BJ (cell line): ENCODE measurements at places on chromosomes 5 and 9.

DNA sequence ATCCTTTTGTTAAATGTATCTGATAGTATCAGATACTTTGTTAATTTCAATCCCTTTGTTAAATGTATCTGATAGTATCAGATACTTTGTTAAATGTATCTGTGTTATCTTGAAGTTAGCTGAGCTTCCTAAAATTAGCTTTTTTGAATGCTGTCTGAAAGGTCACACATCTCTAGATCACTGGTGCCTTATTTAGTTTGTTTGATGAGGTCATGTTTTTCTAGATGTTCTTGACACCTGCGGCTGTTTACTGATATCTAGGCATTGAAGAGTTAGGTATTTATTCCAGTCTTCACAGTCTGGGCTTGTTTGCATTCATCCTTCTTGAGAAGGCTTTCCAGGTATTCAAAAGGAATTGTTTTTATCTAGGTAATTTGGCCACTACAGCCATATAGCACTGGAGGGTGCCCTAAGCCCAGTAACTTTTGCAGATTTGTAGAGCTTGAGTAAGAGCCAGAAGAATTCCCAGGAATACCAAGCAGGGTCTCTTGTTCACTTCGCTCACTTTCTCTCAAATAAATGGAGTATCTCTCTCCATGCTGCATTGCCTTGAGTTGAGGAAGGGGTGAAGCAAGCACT, 435.4 kb upstream of the GRAMD2B start:
- DNase-seq, result no peak

- DNase-seq, result no peak
Measured at GRCh38 chr5:178057839-178058238, 55.5 kb upstream of the N4BP3 start.

DNA sequence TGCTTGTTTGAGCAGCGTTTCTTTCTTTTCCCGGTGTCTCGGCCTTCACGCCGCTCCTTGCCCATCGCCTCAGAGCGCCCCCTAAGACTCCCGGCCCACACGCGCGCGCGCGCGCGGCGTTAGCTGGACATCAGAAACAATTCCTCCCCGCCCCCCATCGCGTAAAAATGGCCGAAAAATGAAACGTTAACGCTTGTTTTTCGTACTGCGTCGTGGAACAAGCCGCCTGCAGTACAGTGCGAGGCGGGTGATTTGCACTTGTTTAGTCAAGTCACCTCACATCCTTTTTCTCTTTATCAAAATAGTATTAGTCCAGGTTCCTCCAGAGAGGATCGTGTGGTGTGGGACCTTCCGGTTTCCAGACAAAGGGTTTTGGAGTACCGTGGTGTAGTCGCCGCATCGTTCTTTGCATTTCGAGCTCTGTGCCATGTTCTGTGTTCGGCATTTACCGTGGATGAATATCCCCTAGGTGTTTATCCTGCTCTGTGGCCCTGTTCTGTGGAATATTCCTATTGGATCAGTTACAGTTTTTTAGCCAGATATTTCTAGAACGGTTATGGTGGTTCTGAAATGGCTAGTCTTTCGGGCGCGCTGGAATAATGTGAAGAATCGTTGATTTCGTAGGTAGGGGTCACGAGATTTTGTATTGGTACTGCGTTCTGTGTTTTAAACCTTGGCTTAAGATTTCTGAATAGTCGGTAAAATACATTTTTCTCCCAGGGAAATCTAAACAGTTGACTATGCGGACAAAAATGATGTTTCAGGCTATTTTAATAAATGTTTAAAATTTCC, 1.0 kb downstream of the MATR3 start:
- DNase-seq, result no peak

DNA sequence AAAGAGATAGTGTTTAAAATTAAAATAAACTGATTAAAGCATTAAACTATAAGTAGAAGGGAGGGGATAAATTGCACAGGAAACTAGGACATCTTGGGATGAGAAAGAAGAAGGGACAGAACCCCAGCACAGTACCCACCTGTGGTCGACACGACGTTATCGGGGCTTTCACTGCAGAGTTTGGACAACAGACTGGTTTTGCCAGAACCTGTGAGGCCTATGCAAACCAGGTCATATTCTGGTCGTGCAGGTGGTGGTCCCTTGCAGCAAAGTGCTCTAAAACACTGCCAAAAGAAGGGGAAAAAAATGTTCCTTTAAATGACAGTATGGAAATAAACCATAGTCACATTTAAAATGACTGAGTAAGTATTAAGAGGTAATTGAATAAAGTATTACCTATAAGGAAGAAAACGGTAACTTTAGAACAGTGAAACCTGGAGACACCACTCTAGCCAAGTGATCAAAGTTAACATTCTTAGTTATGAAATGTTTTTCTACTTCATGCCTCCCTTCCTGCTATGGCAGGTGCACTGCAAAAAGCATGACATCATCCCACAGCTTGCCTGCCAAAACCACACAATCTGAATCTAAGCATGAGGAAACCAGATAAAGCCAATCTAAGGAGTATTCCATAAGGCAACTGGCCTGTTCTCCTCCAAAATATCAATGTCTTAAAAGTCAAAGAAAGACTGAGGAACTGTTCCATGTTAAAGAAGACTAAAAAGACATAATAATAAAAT, 138.6 kb downstream of the ARL15 start:
- no peak for DNase-seq

DNA sequence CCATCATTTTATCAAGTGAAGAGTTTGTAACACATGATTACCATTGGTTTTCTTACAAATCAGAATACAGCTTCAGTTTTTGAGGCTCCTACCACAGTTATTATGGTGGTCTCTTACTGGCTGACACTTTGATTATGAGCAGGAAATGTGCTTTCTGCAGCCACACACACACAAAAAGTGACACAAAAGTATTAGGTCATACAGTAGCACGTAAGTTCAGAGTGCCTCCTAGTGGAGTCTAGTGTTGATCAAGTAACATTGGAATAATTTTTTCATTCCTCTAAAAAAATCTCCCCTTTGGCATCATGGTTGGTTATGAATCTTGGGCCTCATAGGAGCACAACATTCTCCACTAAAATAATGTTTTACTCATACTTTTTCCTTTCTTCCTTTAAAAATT, 37.6 kb downstream of the PAM start:
- no peak for DNase-seq

- DNase-seq, result no peak
Measured at GRCh38 chr5:135191084-135191826, 157.2 kb upstream of the PITX1 start.

- DNase-seq, result no peak
Measured at GRCh38 chr9:13911473-13911872, 402.5 kb downstream of the NFIB start.

GRCh38 chr9:87065981-87066380, 118.7 kb upstream of the GAS1 start:
- DNase-seq, result no peak

DNA sequence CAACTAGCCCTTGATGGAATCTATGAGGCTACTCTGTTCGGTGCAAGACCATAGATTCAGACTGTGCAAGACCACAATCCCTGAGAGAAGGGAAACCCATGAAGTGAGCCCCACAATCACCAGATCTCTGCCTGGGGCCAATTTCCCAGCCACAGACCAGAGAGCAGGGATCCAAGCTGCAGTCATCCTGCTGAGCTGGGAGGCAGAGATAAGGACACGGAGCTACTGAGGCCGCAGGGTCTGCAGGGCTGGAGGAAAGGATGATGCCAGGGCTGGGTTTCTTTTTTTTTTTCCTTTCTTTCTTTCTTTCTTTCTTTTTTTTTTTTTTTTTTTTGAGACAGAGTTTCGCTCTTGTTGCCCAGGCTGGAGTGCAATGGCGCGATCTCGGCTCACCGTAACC, 47.7 kb upstream of the FUBP3 start:
- no peak for DNase-seq

DNA sequence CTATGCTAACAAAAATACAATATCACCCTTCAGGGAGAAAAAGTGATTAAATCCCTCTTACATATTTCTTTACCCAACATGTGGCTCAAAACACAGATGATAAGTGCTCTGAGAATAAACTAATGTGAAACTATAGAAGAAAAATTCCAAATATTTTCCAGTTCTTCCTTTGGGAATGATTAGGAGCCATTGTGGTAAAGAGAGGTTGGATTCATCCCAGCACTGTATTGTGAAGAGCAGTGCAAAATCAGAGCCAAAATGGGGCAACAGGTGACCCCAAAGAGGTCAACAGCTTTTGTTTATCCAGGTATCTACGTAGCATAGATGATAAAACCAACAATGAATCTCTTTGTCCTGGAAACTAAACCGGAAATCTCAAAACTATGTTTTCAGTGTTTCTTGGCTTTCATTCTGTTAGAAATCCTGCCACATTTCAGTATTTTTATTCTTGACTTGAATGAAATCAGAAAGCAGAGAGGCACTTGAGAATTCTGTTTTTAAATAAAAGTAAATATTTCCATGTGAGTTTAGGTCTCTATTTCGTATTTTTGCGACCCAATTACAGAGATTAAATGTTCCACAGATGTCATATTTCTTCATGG, 120.4 kb upstream of the FST start:
- DNase-seq, result no peak

GRCh38 chr5:97067296-97067850, 75.0 kb downstream of the LIX1 start:
- no peak for DNase-seq

DNA sequence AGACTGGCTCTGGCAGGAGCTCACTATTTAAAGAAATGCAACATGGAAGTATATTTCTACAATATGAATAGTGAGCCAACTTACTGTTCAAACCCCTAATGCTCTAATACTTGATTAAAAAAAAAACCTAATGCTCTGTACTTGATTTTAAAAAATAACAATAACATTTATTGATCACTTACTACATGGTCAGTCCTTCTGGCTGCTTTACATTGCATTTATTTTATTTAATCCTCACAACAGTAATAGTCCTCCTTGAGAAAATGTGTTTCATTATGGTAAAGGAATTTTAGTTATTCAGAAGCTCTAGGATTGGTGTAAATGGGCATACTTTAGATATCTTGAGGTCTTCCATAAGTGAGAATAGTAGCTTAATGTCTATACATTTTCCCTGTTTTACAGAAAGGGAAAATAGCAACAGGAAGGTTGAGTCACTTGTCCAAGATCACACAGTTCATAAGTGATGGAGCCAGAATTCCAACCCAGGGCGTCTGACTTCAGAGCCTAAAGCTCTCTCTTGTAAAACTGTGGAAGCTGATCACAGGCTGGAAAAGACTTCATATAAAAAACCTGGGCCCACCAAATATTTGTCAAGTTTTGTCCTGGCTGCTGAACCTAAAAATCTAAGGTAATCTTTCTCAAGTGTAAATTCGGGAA, 1.0 kb downstream of the STARD4 start:
- DNase-seq, result no peak

GRCh38 chr5:6496636-6497035, 48.0 kb downstream of the UBE2QL1 start:
- DNase-seq, result no peak

GRCh38 chr5:127810707-127811490, 107.7 kb downstream of the CCDC192 start:
- DNase-seq, result no peak

GRCh38 chr9:37197158-37198038, 77.0 kb downstream of the ZCCHC7 start:
- no peak for DNase-seq

DNA sequence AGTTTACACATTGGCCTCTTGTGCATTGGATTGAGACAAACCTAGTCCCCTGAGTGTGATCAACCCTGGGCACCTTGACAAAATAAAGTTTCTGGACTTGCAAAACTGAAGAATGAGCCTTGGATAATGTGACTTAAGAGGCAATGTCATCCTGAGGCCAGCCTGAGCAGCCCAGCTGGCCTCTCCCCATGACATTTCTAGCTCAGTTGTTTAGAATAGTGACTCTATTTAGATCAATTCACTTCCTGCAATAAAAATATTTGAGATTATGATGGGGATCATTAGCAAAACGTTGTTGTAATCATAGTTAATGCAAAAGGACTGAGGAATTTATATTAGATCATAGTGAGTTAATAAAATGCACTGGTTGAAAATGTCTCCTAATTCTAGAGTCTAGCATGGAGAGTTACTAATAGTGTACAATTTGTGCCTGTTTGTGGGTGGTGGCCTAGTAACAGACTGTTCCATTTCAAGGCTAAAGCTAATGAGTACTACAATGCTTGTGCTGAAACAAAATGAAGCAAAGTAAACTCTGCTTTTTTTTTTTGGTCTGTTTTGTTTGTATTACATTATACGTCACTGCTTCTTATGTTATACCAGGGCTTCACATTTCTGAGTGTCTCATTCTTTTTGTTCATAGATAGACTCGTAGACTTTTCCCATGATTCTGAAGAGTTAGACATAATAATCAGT, 10.9 kb upstream of the RHOBTB3 start:
- peak; percentile 82 for DNase-seq

- no peak for DNase-seq
Measured at GRCh38 chr5:141811287-141812155, 66.7 kb downstream of the PCDH1 start.

GRCh38 chr9:128829477-128830251, at the start of gene SPOUT1:
TSS of gene SPOUT1 (minus strand) at chr9:128829794. CDS start at chr9:128829780, 14 bp downstream.
- DNase-seq, result peak; percentile 54
